ENCODE measurements at places on chromosomes 1 and 21.

DNA sequence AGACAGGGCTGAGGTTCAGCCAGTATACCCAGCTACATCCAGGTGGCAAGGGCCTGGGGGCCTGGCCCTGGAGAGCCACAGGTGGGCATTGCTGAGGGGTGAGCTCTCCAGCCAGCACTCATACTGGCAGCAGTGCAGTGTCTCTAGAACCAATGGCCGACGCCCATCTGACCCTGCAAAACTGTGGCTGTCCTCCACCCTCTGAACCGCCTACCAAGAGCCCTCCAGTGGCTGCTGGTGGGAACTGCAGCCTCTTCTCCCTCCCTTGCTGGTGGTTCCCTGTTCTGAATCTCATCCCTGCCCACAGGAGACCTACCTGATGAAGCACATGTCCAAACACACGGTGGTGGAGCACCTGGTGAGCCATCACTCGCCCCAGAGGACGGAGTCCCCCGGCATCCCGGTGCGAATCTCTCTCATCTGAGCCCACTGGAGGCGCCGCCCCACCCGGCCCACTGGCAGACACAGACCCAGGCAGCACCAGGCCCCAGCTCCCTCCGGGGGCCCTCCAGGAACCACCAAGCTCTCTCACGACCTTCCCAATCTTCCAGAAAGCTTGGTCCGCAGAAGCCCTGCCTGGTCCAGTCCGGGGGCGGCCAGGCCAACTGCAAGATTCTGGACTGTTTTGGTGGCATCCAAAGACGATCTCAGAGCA lies 22.1 kb downstream of the A3GALT2 start:
- DNase-seq: no peak

- DNase-seq: no peak
Measured at GRCh38 chr1:4935807-4936206, 281.4 kb downstream of the AJAP1 start.

DNA sequence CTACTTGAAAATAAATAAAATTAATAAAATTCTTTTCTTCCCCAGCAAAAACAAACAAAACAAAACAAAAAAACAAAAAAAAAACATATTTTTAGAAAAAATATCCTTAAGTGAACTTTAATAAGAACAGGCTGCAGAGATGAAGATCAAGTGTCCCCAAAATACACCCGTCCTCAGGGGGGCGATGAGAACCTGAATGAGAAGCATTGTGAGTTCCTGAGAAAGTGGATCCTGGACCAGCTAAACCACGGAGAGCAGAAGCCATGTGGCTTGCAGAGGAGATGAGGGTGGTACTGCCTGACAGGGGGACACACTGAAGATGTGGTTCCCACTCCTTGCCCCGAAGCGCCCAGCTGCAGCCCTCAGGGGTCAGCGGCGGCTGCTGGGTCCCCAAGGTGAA lies 89.3 kb downstream of the ITPKB start:
- no peak for DNase-seq

DNA sequence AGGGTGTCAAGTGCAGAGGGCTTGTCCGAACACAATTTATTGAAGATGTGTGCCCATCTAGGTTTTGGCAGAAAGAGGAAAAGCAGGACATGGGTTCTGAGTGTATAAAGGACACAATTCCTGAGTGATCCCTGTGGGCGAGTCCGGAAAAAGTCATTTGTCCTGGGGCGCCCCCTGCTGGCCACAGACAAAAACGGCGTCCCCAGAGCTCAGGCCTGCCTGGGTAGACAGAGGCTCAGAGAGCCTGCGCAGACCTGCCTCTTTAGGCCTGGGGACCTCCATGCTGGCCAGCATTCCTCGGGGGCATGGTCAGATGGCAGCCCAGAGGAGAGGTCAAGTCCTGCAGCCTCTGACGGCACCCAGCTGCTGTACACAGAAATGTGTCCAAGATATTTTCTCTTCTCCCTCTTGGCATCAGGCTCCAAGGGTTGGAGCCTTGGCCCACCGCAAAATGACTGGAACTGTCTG lies 65.5 kb upstream of the LRP8 start:
- DNase-seq: peak; percentile 75

DNA sequence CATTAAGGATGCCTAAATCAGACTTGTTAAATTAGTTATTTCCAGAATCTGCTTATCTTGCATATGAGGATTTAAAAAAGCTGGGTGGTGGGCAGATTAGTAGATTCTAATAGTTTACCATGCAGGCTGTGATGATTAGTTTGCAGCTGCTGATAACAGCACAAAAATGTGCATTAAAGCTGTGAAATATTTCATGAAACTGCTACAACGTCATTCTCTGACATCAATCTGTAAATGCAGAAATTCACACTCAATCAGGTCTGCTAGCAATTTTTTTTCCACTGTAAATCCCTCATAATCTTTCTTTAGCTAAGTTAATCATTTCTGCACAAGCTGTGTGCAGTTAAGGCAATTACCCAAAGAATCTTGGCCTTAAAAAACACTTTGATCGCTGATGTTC lies 9.3 kb upstream of the RPE65 start:
- no peak for DNase-seq

DNA sequence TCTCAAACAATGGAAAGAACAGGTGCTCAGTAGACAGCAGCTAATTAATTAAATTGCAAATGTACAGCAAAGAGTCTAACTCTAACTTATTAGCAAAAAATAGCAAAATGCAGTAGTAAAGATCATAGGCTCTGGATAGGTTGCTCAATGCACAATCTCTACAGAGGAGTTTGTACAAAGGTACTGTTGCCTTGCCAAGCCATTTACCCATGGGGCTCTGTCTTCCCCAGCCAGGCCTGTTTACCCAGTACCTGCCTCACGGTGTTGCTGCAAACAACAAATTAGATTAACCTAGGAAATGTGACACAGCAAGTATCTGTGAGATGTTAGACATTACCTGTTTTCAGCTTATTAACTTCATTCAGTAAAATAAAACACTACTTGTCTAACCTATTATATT lies 222.0 kb downstream of the DENND1B start:
- DNase-seq: no peak

- no peak for DNase-seq
Measured at GRCh38 chr1:232725305-232726047, 79.7 kb upstream of the MAP10 start.

- no peak for DNase-seq
Measured at GRCh38 chr1:165772739-165773138, 4.1 kb upstream of the TMCO1 start.

DNA sequence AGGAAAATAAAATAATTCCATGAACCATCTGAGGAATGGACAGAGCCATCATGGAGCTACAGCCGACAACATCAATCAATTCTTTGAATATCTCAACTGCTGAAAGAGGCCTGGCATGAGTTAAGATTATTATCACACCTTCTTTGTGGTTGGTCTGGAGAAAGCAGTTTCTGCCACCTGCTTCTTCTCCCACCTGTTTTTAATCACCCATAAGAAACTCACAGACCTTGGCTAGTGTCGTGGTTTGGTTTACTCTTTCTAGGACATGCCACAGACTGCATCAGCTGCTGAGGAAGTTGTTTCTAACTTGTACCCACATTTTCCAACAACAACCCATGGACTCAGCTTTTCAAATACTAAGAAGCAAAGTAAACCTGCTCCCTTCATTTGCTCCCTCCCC lies 65.6 kb downstream of the NTPCR start:
- DNase-seq: no peak

GRCh38 chr1:42847111-42847595 lies 740 bp downstream of the ZNF691 start:
- DNase-seq: no peak

DNA sequence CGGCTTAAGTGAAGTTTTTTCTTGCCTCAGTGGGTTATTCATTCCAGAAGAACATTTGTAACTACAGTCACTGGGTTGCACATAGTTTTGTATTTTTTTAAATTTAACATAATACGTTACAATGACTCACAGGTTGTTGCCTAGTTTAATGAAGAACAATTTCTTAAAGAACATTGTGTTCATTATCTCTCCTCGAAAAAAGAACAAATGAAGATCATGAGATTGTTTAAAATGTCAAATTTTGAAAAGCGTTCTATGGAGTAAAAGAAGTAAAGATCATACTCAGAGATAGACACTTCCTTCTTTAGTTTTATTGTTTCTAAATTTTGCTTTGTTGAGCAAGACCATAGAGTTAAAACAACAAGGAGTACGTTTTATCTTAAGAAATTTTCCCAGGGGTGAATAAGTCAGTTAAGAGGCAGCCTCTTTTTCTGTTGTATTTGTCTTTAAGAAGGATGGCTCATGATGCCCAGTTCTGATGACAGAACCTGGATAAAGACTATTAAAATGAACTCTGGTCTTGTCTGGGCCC lies 10.5 kb upstream of the SLAMF1 start:
- no peak for DNase-seq

DNA sequence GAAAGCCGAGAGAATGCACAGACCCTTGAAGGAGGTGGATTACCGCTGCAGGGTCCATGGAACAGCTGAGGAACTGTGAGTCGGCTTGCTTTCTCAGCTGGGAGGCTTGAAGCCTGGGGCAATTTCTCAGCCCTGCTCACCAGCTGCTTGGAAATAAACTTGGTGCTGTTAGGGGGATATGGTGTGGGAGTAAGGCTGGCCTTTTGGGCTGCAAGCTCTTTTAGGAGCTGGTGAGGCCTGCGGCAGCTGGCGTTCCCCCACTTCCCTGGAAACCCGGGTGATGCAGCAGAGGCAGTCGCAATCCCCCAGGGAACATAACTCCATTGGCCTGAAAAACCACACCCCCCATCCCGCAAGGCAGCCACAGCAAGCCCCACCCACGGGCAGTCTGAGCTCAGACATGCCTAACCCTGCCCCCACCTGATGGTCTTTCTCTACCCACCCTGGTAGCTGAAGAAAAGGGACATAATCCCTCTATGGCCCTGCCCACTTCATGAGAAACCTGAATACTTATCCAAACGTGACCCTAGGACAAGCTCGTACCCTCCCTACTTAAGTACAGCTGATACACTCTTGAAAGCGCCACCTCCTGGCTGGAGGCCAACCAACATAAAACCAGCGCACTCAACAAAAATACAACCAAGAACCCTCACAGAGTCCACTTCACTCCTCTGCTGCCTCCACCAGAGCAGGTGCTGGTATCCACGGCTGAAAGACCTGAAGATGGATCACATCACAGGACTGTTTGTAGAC lies 1995.8 kb downstream of the NCAM2 start:
- no peak for DNase-seq

DNA sequence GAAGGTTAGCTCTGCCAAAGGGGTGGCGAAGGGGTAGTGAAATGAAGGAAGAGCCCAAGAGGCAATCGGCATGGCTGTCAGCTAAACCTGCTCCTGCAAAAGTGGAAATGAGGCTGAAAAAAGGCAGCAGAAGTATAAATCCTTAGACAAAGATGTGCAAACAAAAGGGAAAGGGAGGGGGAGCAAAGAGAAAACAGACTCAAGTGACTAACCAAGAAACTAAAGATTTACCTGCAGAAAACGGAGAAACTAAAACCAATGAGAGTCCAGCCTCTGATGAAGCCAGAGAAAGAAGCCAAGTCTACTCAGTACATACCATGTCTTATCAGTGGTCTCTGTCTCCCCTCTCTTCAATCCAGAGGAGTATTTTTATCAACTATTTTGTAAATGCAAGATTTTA lies 25.4 kb downstream of the SCAF4 start:
- DNase-seq: no peak

- DNase-seq: no peak
Measured at GRCh38 chr1:16101623-16102022, 28.2 kb upstream of the FAM131C start.

- DNase-seq: no peak
Measured at GRCh38 chr1:66618390-66618789, 84.4 kb downstream of the SGIP1 start.

DNA sequence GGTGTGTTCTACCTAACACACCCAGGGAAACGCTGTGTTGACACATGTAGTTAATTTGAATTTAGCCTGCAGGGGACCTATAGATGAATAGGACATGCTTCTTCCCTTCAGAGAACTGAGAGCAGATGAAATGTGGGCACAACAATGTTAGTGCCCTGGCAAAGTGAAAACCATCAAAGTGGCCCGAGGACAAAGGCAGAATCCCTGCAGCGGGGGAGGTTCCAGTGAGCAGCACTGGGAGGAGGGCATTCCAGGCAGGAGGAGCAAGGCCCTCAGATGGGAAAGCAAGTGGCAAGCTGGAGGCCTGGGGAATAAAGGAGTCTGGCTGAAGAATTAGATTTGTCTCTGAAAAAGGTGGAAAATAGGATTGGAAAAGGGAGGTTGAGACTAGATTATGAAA lies 37.2 kb downstream of the C1orf94 start:
- DNase-seq: no peak

DNA sequence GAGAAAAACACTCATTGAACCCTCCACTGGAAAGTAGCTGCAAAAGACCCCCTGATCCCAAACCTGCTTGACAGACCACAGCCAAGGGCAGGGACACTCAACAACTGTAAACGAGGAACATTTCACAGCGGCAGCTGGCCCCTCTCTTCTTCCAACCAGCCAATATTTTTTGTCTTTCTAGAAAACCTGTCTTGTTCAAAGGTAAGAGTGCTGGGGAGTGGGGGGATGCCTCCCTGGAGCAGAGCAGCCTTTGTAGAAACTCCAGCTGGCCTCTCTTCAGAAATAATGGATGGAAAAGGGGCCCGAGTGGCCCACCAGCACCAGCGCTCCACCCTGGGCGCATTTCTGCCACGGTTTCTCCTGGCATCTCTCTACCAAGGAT lies 384.0 kb downstream of the RRAGC start:
- peak; percentile 24 for DNase-seq

DNA sequence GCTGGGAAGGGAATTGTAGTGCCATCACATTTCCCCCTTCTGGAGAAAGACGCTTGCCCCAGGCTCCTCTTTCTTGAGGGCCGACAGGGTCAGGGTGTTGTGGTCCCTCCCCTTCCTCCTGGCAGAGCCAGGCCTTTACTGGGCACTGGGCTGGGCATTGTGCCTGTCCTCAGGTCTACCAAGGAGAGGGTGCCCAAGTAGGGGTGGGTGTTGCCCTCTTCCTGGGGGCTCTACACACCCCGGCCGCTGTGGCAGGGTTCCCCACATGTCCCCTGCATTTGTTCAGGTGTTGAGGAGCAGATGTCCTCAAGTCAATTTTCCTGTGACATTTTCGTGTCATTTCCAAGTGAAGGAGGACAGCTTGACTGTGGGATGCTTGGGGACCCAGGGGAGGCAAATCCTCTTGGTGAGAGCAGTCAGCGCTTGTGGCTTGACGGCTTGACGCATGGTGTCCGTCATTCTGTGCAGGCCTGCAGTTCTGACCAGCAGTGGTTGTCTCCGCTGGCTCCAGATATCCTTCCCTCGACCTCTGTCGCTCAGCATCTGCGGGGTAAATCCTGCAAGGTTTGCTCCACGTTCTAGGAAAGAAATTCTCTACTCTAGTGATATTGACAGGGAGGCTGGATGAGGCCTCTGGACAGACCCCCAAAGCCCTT lies 181.9 kb upstream of the VAMP3 start:
- peak; percentile 6 for DNase-seq
